Brain pericyte (primary cell): ENCODE measurements at places on chromosomes 16 and 17.

DNA sequence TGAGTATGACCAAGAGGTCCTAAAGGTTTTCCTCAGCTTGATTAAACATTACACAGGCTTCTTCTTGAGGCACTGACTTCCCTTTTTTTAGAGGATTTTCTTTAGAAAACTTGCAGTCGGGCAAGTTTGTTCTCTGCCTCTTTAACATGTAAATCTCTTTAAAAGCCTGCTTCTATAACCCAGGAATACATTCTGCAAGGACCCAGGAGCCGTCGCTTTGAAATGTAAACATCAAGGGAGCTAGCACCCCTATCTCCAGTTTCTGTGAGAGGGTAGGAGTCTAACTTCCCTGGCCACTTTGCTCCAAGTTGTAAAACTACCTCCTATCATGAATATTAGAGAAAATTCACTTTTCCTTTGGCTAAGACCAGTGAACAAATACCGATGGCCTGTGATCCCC lies 201.5 kb upstream of the CPHXL start:
- DNase-seq: no peak

- no peak for DNase-seq
These were observed 24.9 kb downstream of the ERCC4 start for GRCh38 chr16:13944816-13945215.

DNA sequence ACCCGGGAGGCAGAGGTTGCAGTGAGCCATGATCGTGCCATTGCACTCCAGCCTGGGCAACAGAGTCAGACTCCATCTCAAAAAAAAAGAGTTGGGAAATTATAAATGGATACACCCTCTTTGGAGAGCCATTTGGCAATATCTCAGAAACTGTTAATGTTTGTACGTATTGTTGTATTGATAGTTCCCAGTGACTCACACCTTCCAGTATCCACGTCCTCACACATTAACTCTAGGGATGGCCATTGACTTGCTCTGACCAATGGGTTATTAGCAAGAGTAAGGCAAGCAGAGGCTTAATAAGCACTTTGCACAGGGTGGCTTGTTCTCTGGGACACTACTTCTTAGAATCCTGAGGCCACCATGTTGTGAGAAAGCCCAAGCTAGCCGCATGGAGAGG lies 107.6 kb upstream of the LHX1 start:
- no peak for DNase-seq

DNA sequence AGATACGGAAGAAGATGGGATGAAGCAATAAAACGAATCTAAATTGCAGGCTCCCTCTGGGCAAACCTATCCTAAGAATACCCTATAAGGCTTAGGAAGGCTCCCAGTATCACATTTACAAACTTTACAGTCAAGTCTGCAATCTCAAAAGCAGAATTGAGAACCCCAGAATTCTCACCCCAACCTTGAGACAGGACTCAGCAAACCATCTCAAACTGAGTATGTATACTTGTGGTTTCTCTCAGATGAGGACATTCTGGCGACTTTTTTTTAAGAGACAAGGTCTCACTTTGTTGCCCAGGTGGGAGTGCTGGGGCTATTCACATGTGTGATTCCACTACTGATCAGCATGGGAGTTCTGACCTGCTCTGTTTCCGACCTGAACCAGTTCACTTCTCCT lies 19.3 kb upstream of the ITGA2B start:
- no peak for DNase-seq

DNA sequence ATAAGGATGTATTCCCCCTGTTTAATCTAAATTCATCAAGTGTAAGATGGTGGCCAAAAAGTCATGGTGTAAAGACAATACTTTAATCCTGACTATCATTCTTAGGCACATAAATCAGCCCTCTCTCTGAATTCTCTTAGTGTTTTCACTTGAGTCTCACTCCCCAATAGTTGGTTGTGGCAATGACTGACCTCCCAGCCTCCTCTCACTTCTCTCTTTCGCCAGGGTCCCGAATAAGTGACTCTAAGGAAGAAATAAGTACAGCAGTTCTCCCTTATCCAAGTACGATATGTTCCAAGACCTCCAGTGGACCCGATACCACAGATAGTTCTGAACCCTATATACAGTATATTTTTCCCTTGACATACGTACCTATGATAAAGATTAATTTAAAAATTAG lies 335.3 kb downstream of the MAF start:
- DNase-seq: no peak

DNA sequence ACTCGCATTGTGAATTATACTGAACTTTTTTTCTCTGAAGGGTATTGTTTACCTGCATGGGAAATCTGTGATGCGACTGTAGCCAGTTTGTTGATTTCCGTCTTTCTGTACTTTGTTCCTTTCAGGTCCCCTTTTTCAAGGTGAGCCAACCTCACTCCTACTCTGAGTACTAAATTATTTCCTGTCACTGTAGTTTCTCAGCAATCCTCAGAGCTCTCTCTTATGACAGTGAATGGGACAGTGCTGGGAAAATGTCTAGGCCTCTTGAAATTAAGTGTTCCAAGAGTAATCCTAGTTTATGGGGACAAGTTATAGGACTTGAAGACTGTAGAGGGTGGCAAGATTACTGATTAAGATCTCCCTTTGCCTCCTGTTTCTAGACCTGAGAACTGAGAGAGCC lies 167.6 kb downstream of the CNTNAP4 start:
- DNase-seq: no peak

DNA sequence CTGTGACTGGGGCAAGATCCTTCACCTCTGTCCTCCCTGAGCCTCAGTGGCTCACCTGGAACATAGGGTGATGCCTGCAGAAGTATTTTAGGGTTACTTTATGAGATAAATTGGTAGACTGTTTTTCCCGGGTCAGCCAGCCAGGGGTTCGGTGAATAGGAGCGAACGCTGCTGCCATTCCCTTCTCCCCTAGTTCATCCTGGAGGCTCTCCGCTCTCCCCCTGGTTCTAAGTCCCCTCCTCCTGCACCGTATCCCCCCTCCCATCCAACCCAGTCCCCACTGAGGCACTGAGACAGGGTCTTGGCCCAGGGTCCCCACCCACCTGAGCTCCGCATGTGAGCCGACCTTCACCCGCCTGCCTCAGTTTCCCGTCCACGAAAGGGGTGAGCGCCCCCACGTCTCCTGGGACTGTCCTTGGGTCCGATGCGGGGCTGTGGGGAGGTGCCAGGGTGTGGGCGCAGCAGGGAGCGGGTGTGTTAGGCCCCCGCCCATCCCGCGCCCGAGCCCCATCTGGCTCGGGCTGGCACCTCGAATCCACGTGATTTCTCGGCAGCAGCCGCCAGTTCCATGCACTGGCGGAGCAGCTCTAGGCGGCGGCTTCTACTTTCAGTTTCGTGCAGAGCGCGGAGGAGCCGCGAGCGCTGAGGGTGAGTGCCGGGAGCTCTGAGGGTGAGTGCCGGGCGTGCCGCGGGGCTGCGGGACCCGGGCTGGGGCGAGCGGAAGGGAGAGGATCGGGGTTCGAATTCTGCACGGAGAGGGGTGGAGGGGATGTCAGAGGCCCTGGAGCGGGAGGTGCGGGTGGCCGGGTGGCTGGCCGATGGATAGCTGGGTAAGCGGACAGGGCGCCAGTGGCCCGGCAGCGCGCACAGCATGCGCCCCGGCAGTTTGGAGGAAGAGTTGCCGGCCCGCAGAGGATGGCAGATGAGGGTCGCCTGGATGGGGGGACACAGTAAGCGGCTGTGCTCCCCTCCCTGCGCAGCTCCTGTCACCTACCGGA lies at the start of gene NLRC5:
TSS of gene NLRC5 (plus strand) at position 610 of the 998 bp plus-strand sequence. CDS start 31,156 bp downstream, outside the sequence.
- DNase-seq: peak; percentile 56

- DNase-seq: no peak
These were observed 32.4 kb downstream of the CCL4 start for GRCh38 chr17:36136036-36136435.

GRCh38 chr17:14605267-14605599 lies 304.4 kb downstream of the HS3ST3B1 start:
- DNase-seq: no peak
